HS-27A (cell line): ENCODE measurements at places on chromosomes 5 and 9.

DNA sequence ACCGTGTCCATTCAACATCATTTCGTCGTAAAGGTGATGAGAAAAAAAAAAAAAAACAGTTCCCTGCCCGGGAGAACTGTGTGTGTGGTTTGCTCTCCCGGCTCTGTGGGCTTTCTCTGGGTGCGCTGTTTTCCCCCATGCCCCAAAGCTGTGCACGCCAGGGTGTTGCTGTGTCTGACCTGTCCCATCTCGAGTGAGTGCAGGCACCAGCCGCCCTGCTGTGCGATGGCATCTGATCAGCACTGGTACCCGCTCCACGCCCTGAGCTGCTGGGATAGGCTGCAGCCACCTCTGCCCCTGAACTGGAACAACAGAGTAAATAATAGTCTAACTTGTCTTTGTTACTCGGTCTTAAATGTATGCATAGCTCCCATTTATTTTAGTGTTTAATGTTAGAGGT lies 33.3 kb downstream of the CEP72 start:
- no peak for DNase-seq

GRCh38 chr5:73903169-73903568 lies 277.2 kb downstream of the ARHGEF28 start:
- no peak for DNase-seq

DNA sequence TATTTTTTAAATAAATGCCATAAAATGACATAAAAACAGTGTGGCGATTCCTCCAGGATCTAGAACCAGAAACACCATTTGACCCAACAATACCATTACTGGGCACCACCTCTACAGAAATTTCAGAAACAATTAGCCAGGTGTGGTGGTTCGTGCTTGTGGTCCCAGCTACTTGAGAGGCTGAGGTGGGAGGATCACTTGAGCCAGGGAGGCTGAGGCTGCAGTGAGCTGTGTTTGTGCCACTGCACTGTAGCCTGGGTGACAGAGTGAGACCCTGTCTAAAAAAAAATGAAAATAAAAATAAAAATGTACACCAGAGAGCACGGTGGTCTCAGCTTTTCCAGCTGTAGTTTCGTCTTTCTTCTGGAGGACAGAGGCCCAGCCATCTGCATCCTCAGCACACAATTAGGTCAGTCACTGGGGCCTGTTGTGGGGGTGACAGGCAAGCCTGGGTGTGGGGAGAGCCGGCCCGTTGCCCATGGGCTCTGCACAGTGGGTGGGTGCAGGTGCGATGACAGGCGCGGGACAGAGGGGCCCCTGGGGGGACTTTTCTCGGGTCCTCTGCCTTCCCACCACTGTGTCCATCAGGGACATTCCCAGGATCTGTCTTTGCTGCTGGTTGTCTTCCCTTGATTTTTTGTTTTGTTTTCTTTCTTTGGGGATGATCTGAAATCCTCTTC lies 9.8 kb downstream of the COL5A1 start:
- DNase-seq = no peak

GRCh38 chr9:106920701-106921283 lies 57.8 kb downstream of the ZNF462 start:
- no peak for DNase-seq

DNA sequence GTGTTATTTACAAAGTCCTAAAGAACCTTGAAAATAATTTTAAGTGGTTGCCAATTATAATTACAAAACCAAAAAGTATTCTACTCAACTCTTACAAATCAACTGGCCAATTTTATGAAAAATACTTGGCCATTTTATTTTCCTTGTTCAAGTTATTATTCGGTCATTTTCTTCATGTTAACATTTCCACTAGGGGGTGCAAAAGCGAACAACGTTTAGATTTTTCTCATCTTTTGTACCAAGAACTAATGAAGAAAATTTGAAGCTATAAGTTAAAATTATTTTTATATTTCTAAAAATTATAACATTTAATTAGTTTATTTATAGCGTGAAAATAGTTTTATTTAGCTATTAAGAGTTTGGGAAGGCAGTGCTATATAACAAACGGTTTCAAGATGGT lies 1453.3 kb downstream of the MAT2B start:
- no peak for DNase-seq

GRCh38 chr9:33158843-33159776 lies 8.0 kb downstream of the B4GALT1 start:
- no peak for DNase-seq

DNA sequence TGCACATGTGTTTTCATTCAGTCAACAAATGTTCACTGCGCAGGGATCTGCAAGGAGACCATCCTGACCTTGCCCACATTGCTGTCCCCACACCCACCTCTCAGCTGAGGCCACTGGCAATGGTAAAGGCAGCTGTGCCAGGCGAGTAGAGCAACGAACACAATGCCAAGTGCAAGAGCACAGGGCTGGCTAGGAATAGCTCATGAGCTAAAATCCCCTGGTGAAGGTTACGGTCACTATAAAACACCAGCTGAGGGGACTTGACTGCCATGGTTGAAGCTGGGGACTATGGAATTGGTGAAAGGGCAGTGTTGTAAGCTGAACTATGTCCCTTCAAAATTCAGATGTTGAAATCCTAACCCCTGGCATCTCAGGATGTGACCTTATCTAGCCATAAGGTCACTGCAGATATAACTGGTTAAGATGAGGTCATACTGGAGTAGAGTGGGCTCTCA lies 96.1 kb downstream of the OTULIN start:
- no peak for DNase-seq

DNA sequence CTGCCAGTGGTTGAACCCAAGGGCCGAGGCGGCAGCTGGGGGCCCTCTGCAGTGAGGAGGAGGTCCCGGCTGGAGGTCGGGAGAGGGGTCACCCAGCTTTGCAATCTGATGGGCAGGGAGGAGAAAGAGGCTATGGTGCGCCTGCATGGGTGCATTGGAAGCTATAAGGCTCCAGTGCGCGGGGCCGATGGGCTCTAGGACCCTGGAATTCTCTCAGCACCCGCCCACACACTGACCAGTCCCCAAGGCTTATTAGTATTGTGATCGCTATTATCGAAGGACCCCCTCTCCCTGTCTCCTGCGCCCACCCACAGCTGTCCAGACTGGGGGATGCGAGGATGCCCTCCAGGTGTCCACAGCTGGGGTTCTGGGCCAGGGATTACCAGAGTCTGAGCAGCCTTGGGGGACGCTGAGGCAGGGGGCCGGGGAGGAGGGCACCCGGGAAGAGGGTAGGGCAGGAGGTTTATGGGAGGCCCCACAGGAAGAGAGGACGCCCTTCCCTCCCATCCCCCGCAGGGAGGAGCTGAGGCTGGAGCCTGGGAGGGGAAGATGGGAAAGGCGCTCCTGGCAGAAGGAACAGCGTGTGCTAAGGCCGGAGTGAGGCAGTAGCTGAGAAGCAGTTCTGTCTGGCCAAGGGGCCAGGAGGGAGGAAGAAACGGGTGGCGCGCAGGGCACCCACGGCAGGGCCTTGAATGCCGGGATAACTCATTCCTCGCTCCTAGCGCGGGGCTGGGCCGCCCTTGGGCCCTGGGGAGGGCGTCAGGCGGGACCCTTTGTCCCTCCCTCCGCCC lies 24.2 kb downstream of the C9orf50 start:
- no peak for DNase-seq

- DNase-seq = peak; percentile 0
These were observed 9.0 kb upstream of the SETD9 start for GRCh38 chr5:56900395-56900794.

DNA sequence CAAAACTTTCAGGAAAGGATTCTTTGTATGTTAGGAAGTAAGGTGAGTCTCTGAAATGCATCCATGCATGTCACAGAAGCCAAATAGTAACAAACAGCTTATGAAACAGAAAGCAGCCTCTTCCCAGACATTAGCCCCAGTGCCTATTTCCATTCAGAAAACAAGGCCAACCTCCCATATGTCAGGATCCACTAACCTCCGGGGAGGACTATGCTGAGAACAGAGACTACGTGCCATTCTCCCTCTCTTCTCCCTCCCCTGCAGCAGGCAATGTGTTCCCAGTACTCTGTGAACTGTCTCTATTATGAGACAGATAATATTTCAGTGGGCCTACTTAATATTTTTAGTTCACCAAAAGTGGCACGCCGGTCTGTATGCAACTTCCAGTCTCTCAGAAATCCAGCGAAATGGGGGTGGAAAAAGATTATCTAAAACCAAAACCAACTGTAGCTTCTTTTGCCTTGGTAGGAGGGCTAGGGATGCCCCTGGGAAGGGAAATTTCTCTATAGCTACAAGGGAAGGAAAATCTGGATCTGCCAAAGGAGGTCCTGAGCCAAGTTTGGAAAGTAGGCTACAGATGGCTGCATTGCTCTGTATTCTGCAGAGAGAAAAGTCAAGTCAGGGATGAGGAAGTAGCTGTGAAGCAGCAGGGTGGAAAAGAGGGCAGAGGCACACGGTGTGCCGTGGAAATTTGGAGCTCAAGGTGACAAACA lies 42.0 kb downstream of the VLDLR start:
- no peak for DNase-seq
